Stimulated activated CD4-positive, alpha-beta T cell treated with anti-CD3 and anti-CD28 coated beads, Interleukin-4, amount 100 ng/mL, for 48 hours (primary cell): ENCODE measurements at places on chromosomes 11 and 22.

DNA sequence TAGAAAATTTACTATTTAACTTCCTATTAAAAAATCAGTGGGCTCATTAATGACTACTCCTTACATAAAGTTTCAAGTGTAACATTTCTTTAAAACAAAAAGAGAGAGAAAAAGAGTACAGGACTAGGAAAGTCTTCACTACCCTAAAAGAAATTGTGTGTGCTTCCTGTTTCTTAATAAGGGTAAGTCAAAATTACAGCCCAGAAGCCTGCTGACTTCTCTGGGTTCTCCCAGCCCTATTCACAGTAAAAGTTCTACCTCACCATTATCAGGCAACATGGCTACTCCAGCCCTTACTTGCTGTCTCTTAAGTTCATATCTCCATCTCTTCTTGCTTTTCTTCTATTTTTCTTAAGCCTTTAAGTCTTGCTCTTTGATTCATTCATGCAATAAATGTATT, 20.3 kb upstream of the ZC3H12C start:
- no peak for DNase-seq

- DNase-seq, result peak; percentile 60
These were observed 43.7 kb downstream of the MED15 start for GRCh38 chr22:20550851-20551744.

DNA sequence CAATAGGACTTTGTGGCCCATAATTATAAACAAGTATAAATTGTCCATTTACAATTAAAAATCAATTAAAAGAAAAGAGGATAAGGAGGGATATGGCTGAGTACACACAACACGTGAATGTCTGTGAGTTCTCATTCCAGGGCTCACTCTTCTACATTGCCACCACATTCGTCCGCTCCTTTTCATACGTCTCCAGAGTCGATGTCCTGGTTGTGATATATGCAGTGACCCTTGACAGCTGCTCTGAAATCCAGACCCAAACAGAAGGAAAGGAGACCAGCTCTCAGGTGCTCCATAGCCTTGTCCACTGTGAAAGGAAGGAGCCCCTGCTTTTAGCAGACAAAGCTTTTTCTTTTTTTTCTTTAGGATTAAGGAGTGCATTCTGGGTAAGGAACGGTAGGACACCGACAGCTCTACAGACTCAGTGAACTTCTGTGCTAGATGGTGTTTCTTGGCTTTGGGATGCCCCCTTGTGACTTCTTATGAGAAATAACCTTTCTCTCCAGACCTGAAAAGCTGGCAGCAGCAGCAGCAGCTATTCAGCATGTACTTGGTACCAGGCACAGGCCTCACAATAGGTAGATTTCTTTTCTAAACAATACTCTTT, 19.7 kb upstream of the DNAJB13 start:
- DNase-seq, result no peak

DNA sequence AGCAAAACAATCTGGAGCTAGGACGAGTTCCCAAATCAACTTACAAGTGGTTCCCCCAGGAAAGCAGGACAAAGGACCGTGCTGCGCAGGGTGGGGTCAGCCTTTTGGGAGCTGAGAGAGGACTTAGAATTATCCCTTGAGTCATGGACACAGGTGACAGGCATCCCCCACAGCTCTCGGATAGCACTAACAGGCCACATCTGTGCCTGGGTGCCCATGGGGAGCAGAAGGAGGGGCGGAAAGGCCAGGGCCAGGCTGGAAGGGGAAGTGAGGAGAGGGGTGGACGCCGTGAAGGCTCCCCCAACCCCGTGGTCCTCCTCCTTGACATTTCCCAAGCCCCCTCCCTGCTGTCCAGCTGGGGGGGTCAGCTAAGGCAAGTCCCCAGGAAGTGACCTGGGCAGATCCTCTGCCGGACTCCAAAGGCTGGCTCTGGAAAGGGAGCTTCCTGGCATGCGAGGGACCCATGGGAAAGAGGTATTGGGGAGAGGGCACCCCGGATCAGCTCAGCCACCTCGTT, 31.6 kb upstream of the A4GALT start:
- DNase-seq, result no peak

DNA sequence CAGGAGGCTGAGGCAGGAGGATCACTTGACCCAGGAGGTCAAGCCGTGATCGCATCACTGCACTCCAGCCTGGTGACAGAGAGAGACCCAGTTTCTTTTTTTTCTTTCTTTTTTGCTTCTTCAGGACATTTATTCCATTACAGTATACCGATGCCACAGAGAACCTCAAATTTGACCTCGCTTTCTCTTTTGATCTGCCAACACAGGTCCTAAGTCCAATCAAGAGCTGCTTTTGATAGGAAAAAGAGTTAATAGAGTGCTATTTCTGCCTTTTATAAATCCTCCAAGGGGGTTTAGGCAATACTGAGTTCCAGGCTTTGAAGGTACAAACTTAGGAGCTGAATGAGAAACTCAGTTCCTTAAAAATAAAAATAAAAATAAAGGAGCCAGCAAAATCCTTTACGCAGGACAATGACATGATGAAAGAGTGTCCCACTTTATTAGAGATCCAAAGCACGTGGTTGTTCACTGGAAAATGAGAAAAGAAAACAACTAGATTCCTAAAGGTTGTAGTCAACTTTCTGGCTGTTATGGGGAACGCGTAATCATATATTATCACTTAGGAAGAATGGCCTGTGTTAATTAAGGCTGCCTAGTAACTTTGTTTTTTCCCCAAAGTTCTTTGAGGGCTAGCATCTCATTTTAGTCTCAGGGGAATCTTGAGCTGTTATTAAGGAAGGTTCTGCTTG, 27.2 kb downstream of the FADD start:
- DNase-seq, result no peak

- no peak for DNase-seq
These were observed 1.1 kb downstream of the ALDH3B2 start for GRCh38 chr11:67673358-67673757.

- DNase-seq, result no peak
These were observed 17.2 kb upstream of the LINC01488 start for GRCh38 chr11:69463995-69464960.

GRCh38 chr22:38628444-38628843, 27.7 kb downstream of the FAM227A start:
- no peak for DNase-seq

GRCh38 chr22:30856741-30857502, 111.7 kb downstream of the MORC2 start:
- DNase-seq, result no peak

DNA sequence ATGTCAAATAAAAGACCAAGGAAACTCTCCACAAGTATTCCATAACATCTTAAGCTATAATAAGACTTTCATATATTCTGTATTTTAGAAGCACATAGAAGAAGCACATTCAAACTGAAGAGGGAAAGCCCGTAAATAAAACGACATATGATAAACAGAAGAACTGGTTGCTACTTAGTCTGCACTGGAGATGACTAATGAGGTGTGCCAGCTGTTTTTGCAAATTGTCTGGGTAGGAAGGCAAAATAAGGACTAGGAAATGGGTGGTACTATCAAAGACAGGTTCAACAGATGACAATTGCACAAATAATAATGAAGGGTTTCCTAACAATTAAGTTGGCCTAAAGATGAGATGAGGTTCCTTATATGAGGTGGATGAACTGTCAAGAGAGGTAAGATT, 593.2 kb upstream of the CCDC179 start:
- no peak for DNase-seq

GRCh38 chr11:89015614-89016013, 50.2 kb downstream of the GRM5 start:
- no peak for DNase-seq

- DNase-seq, result no peak
These were observed 5.4 kb downstream of the LDLRAD3 start for GRCh38 chr11:35949242-35949641.

DNA sequence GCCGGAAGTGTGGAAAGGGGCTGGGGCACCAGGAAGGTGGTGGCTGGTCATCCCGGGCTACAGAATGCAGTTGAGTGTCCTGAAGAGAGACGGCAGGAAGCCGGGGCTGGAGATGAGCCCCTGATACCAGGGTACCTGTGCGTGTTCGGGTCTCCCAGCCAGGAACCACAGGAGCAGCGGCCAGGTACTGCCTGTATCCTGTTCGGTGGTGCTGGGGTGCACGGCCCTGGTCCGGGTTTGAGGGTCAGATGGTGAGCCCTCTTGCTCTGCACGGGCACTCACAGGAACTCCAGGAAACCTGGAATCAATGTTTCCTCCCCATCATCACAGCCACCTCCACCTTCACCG, 253.1 kb upstream of the B3GAT1 start:
- no peak for DNase-seq

GRCh38 chr11:111303461-111303860, 5.1 kb downstream of the POU2AF3 start:
- DNase-seq, result no peak

- DNase-seq, result no peak
These were observed 50.1 kb downstream of the ACER3 start for GRCh38 chr11:76910620-76911414.

- no peak for DNase-seq
These were observed 48.6 kb upstream of the LMO2 start for GRCh38 chr11:33940538-33940815.

GRCh38 chr11:93689240-93689639, 27.8 kb downstream of the CEP295 start:
- peak; percentile 23 for DNase-seq

DNA sequence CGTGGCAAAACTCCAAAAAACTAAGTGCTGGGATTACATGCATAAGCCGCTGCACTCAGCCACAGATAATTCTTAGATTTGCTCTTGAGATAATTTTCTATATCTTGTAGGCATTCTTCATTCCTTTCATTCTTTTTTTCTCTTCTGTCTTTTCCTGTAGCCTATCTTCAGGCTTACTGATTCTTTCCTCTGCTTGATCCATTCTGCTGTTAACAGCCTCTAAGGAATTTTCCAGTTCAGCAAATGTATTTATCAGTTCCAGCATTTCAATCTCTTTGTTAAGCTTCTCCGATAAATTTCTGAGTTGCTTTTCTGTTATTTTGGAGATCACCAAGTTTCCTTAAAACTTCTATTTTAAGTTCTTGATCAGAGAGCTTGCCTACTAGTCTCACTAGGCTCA, 46.7 kb downstream of the SMC1B start:
- no peak for DNase-seq

GRCh38 chr11:16382638-16383380, 26.5 kb upstream of the SOX6 start:
- no peak for DNase-seq

DNA sequence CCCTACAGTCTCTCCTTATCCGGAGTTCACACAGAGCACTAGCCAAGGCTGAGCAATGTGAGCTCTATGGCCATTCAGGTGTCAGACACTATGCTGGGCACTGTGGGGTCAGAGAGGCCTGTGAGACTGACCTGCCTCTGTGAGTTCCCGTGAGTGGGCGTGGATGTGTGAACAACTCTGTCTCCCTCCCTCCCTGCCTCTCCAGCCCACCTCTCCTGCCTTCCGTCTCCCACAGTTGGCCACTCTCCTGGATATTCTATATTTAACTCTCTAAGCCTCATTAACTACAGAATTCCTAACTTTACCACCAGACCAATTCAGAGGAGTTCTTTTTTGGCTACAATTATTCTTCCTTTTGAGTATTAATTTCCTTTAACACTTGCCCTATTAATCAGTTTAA, 191.6 kb upstream of the NCAM1 start:
- no peak for DNase-seq

GRCh38 chr11:66554602-66555001, 7.9 kb downstream of the ACTN3 start:
- DNase-seq, result no peak

DNA sequence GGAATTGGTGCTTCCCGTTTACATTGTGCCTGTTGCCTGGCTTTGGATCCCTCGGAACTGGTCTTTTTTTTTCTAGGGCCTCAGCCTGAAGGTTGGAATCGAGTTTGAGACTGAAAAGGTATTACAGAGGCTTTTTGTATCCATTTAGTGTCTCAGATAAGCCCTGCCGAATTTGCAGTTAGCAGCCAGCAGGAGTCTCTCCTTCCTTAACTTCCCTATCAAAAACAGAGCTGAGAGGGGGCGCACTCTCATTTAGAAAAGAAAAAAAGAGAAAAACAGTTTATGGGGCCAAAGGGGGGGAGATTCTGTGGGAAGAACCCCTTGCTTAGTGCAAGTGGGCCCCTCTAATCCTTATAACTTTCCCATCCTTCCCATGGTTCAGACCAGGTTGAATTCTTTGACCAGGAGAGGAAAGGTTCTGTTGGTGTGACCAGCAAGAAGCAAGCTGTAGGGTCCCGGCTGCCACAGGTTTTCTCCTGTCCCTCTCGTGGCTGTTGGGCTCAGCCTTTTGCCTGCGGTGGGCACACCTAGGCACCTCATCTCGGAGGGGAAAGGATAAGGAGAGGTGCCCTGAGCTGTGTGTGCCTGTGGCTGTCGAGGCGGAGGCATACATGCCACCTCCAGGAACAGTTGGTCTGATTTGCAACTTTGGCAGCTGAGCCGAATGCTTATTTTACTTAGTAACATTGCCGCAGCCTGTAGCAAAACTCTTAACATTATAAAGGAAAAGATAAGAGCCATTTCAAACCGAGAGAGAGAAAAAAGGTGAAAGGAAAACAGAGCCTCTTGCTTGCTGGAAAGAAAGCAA, 565.0 kb upstream of the CNTN5 start:
- no peak for DNase-seq

DNA sequence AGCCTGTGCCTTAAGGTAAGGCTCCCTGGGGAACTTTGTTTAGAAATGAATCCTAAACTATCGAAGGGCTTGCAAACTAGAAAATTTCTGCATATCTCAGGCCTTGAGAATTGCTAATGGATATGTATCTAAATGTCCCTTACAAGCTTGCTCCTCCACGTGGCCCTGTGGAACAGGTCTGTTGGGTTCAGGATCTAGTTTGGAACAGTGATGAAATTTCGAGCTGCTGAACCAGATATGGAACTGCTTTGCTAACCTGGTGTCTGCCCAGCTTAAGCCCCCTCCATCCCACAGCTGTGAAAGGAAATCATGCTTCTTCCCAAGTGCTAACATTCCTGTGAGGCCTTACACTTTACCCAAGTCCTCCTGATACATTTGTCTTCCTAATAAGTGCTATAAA, 11.6 kb downstream of the SREBF2 start:
- no peak for DNase-seq
